ENCODE measurements at places on chromosomes 5 and 9.

DNA sequence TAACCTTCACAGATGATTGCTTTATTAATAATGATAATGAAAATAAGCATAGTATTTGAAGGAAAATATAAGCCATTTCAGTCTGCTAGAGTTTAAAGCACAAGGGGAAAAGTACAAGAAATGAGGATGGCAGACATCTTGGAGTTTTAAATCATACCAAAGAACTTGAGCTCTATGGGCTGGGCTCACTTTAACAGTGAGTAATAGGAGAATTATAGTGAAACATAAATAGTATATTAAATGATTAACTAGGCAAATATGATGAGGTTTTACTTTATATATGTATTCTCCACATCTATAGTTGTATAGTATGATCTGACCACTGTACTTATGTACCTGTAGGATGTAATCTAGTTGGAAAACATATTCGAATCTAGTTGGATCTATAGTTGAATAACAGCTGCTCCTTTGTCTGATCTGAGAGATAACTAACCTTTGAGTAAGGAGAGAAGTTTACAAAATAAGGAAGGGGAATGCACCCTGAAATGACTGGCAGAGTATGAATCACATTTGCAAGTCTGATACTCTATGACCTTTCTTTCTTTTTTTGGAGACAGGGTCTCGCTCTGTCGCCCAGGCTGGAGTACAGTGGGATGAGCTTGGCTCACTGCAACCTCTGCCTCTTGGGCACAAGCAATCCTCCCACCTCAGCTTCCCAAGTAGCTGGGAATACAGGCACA lies 17.6 kb downstream of the MEGF9 start:
- DNase-seq: no peak

GRCh38 chr5:10660720-10661387 lies 97.0 kb downstream of the ANKRD33B start:
- no peak for DNase-seq

- no peak for DNase-seq
Measured at GRCh38 chr5:168788107-168788506, 208.9 kb upstream of the PANK3 start.

- no peak for DNase-seq
Measured at GRCh38 chr9:2634153-2634552, 12.6 kb downstream of the VLDLR start.

DNA sequence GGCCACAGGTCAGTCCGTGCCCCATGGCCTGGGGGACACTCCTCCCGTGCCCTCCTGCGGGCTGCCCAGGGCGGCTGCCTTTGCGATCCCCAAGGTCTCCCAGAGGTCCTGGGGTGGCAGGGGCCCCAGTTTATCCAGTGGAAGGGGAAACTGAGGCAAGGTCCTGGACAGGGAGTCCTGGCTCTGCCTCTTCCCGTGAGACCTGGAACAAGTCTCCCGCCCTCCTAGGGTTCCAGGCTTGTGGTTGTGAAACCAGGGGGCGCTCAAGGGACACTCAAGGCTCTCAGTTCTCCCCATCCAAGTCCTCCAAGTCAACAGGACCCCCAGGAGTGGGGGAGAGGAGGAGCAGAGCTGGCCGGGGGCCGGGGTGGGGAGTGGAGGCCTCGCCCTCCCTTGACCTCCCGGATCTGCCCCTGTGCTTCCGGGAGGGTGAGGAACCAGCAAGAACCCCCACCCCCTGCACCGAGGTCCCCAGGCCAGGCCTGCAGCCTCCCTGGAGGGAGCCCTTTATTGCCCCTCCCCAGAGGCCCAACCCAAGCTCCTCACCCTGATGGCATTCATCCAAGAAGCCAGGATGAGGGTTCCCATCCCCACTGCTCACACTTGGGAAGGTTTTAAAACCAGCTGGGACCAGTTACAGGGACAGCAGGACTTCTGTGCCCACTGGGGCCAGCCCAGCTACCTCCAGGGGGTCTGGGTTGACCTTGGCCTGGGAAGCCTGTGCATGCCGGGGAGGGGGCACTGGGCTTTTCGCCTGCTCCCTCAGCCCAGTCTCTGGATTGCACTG lies 24.7 kb upstream of the TMEM250 start:
- no peak for DNase-seq
